ENCODE measurements at places on chromosomes 12 and 14.

DNA sequence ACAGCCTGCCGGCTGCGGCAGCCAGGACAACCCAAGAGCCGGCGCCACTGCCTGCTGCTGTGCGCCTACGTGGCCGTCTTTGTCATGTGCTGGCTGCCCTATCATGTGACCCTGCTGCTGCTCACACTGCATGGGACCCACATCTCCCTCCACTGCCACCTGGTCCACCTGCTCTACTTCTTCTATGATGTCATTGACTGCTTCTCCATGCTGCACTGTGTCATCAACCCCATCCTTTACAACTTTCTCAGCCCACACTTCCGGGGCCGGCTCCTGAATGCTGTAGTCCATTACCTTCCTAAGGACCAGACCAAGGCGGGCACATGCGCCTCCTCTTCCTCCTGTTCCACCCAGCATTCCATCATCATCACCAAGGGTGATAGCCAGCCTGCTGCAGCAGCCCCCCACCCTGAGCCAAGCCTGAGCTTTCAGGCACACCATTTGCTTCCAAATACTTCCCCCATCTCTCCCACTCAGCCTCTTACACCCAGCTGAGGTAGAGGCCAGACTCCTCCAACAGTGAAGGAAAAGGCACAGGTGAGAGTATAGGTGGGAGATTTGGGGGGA lies 10.3 kb downstream of the ZBTB39 start:
- DNase-seq = no peak

DNA sequence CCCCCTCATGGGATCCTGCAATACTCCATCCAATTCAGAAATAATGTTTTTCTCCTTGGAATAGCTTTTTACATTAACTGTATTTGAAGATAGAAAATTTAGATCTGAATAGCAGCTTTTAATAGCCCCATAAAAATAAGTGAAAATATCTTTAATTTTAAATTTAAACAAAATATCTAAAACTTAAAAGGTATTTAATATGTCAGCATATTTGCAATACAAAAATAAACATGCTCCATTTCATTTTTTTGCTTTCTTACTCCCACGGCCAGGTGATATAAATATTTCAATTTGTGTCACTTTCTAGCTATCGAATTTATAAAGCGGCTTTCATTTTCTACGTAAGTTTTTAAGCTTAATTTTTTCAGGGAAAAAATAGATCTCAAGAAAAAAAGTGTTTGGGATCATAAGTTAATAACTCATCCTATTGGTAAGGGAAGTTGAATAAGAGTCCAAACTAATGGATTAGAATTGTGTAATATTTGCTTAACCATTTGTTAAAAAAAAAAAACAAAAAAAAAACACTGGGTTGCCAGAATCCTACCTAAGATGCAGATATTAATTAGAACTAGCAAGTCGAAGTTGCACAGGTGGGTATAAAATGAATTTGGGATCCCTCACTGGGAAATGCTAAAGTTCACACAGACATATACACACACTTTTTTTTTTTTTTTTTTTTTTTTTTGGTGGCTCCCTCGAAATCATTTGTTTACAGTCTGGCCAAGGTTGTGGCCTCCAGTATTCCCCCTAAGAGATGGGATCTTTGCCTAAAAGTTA lies 47.6 kb downstream of the PPP2R5C start:
- DNase-seq = no peak

DNA sequence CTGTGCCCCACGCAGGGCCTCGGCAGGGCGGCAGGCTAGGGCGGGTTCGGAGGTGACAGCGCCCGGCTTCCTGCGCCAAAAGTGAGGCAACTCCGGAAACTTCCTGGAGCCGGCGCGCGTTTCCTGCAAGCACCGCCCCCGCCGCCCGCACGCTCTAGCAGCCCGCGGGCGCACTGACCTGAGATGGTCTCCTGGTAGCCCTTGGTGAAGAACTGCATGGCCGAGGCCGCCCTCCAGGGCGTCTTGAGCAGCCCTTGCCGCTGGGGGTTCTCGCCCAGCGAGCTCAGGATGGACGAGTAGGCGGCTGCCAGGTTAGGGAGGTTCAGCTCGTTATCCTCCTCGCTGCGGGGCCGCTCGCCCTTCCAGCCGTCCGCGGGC lies 494 bp downstream of the GCH1 start:
- peak; percentile 32 for DNase-seq

DNA sequence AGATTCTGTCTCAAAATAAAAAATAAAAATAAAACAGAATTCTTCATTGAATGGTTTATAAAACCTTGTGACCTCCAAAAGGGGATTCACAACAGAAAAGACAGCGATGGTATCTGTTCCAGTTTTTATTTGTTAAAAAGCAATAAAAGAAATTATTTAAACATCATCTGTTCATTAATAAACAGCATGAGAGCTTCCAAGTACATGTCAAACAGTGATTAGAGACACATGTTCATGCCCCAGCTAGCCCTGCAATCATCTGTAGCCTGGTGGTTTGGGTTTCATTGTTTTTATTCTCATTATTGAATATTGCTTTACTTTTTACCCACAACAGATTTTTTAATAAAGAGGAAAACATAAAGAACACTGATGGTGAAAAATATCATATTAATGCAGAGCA lies 173.3 kb downstream of the ANO2 start:
- no peak for DNase-seq

DNA sequence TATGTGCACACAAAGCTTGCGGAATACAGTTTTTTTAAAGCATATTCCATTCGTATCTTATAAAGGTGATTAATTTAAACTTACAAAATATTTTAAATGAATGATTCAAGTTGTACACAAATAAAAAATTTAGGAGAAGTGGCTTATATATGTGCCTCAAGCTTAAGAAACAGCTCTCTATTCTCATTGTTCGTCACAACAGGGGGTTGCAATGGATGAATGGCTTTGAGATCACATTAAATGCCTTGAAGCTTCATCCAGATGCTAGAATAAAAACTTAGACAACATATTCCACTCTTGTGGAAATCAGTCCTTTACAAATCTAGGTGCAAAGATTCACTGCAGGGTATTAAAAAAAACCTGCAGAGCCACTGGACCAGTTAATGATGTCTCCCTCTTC lies 303.9 kb upstream of the LRFN5 start:
- no peak for DNase-seq

DNA sequence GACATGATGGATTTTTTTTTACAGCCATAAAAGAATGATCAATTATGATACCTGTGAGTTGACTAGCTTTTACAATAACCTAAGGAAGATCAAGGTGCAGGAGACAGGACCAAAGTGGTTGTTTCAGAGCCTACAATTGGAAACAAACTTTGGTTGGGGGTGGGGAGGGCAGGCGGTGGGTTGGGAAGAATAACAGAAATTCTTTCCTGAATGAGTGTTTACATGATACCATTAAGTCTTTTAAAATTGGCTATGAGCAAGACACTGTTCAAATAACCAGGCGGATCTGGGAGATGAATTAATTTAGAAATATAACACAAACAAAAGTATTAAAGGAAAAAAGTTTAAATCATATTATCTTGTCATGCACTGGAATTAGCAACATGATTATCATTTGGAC lies 7.2 kb downstream of the NFYB start:
- no peak for DNase-seq

- no peak for DNase-seq
These were observed 2.8 kb upstream of the KRT75 start for GRCh38 chr12:52436828-52437474.

DNA sequence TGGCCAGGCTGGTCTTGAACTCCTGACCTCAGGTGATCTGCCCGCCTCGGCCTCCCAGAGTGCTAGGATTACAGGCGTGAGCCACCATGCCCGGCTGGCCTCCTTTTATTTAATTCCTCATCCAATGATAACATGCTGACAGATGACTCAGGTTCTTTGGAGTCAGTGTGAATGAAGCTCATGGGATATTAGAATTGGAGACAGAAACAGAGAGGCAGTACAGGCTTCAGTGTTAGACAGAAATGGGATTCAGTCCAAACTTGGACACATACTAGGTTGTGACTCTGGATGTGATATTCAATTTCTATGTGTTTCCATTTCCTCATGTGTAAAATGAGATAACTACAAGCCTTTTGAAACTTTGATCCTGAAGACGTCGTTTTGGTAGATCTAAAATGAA lies 47.3 kb downstream of the PDE3A start:
- DNase-seq = no peak

DNA sequence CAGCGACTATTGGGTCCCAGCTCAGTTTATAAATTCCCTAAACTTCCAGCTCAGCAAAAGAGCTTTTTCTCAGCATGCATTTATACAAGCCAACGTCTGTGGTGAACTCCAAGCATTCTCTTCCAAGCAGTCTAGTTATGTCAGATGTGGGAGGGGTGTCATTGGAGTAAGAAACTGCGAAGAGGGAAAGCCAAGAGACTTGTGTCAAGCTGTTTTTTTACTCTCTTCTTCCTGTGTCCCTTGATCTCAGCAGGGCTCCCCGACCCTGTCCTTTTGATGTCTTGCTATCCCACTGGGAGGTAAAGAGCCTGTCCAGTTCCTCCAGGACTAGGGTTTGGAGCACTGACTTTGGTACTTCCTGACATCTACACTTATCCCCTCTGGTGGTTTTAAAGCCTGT lies 69.0 kb downstream of the PPM1H start:
- peak; percentile 55 for DNase-seq

DNA sequence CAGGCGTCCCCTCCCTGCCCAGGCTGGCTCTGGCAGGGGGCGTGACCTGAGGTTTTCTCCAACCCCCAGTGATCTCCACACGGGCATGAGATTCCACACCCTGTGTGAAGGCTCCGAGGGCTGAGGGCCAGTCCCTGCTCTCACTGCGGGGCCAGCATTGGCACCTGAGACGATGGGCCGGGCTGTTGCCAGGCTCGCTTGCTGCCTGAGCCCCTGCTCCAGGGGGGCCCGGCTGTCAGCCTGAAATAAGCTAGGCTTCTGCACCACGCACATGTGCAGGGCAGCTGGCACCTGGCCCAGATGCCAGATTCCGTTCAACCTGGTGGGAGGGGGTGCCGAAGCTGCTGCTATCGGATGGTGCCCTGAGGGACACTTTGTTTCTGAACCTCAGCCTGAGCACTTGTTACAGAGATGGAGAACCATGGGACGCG lies 196.5 kb upstream of the PRMT8 start:
- DNase-seq = no peak

DNA sequence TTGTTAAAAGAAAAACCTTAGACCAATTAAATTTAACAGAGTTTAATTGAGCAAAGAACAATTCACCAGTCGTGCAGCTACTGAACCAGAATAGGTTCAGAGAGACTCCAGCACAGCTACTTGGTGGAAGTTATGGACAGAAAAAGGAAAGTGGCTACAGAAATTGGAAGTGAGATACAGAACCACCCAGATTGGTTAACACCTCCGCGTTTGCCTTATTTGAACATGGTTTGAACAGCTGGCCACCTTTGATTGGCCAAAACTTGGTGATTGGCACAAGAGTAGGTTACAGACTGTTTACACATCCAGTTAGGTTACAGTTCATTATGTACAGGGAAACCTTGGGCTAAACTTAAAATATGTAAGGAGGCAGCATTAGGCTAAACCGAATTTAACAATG lies 54.9 kb downstream of the SRGAP1 start:
- DNase-seq = no peak

DNA sequence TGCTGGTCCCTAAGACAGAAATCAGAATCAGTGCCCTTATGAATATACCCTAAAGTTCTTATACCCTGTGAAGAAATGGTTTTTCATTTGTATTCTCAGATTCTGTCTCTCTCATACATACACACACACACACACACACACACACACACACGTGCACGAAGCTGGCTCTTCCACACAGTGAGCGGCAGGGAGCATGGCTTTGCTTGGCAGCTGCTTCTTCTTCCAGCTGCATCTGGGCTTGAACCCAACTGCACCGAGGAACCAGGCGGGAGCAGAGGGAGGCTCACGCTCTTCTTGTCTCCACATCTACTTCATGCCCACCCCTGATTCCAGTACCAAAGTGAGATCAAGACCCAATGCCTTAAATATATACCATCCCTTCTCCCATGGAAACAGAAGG lies 19.4 kb downstream of the GRIN2B start:
- DNase-seq = no peak

DNA sequence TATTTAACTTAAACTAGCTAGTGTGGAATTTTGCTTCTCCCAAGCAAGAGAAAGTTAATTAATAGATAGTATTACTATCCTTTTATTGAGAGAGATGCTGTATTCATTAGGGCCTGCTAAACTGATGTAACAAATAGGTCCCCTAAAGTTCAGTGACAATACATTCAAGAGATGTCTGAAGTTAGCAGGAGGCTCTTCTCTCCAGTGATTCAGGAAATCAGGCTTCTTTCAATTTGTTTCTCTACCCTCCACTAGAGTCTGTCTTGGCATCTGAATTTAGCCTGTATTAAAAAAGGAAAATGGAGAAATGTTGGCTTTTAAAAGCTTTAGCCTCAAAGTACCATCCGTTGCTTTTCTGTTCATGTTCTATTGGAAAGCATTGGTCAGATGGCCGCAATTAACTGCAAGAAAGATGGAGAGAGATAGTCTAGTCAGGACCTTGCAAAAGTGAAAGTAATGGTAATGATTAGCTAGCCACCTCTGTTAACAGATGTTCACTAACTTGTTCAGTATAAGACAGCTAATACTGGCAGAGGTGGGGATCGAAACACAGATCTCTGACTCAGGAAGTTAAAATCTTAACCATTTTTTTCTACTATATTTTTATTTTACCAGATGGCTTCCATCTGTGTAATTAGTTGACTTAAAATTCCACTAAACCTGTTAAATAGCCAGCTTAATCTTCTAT lies 786.8 kb downstream of the TMTC2 start:
- peak; percentile 42 for DNase-seq

- DNase-seq = no peak
These were observed 71.5 kb upstream of the ZFP36L1 start for GRCh38 chr14:68864361-68864750.

DNA sequence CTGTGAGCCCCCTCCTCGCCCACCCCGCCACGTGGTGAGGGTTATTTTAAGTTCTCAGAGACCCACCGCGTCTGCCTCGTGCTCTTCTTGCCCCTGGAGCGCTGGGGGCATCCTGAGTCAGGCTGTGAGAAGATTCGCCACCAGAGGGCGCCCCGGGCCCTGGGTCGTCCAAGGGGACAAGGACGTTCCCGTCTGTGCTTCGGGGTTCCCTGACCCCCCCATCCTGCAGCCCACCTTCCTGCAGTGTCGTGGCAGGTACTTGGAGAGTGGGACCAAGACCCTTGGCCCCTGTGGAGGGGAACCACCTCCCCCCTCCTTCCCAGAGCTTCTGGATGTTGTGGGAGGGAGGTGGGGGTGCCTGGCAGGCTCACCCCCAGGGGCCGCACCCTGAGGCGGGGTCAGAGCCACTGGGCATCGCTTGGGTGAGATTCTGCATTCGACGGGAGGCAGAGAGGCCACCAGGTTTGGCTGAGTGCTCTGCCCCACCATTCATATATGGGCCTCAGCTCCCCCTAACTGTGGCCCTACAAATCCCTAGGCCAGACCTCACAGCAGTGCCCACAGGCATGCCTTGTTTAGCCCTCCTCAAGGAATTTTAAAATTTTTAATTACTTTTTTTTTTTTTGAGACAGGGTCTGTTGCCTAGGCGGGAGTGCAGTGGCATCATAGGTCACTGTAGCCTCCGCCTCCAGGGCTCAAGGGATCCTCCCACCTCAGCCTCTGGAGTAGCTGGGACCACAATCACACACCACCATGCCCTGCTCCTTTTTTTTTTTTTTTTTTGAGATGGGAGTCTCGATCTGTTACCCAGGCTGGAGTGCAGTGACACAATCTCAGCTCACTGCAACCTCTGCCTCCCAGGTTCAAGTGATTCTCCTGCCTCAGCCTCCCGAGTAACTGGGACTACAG lies 17.0 kb downstream of the RHOF start:
- peak; percentile 48 for DNase-seq
